ENCODE measurements at places on chromosomes 11 and 22. TPM values are rescaled to one million over a fixed set of nuclear protein-coding genes. Genes with fewer than 3 reads are reported as not detected.

Gene KCNJ11
- total RNA-seq: not detected

GRCh38 chr11:62560566-62561103, 13.1 kb downstream of the EEF1G start:
- DNase-seq: no peak
- no peak overlapping the region for H3K4me3 ChIP-seq
- H3K27me3 ChIP-seq: no peaks in the 10 kb centered on the region
- peaks cover 58% of the 10 kb centered on the region for H3K4me1 ChIP-seq

GRCh38 chr11:75482931-75483469, 42.7 kb downstream of the GDPD5 start:
- H3K4me3 ChIP-seq: no peak overlapping the region
- DNase-seq: no peak
- H3K36me3 ChIP-seq: no peaks in the 10 kb centered on the region
- H3K4me1 ChIP-seq: no peaks in the 10 kb centered on the region
- no peak overlapping the region for H3K27ac ChIP-seq

Gene PRG3
- not detected for total RNA-seq

- no peak for DNase-seq
- H3K27ac ChIP-seq: peak overlapping the region; percentile 79
- no peaks in the 10 kb centered on the region for H3K36me3 ChIP-seq
- no peaks in the 10 kb centered on the region for H3K27me3 ChIP-seq
These were observed 454 bp downstream of the TMEM218 start for GRCh38 chr11:125111001-125111342.

DNA sequence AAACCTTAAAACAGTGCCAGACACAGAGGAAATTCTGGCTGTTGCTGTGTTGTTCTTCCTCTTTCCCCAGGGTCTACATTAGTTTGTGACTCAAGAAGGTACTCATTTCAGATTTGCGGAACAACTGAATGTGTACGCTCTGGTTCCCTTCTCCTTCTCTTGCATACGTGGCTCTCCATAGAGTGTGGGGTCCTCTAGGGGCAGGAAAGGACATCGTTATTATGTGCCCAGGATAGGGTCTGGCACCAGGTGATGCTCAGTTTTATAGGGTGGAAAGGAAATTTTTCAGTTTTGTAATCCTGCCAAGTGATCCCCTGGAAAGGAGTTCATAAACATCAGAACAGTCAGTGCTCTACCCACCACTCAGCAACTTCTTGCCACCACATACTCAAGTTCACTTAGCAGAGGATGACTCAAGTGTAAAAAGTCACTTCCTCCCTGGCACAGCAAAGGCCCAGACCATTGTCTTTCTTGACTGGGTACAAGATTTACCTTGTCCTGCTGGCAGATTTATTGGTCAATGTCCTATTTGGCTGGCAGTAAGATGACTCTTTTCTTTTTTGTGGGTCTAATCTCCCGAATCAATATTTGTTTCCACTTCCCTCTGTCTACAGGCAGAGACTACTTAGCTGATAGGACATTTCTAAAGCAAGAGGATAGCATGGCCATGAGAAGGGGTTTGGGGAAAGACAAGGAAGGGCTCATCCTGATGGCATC, 246.0 kb upstream of the TENM4 start:
- H3K4me3 ChIP-seq: no peak overlapping the region
- DNase-seq: no peak
- H3K4me1 ChIP-seq: no peaks in the 10 kb centered on the region
- no peaks in the 10 kb centered on the region for H3K36me3 ChIP-seq
- H3K27me3 ChIP-seq: no peaks in the 10 kb centered on the region

DNA sequence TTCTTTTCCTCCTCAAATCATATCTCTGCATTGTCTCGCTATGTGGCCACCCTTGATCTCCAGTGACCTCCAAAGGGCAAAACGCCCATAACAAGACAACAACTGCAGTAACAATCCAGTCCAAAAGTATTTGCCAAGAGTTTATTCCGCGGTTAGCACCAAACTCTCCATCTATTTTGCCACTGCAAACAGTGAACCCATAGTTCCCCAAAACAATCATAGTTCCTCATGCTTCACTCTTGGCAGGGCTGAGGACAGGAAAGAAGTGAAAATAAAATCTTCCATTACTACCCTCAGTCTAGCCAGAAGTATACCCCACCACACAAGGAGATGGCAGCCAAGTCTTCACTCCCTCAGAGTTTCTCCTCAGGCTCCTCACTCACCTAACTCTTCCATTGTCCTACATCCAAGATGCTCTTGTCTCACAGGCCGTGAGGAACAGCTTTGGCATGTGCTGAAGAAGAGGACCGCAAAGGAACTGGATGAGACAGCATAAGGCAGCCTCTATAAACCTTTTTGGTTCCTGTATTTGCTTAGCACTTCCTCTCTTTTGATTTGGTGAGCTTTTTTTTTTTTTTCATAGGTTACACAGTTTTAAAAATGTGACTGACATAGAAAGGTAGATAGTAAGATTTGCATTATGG, at the start of gene LPXN:
Gene LPXN (minus strand): TSS at position 480 of the 644 bp plus-strand sequence. CDS start 84 bp downstream, at position 396.
- peaks cover 54% of the 10 kb centered on the region for H3K4me1 ChIP-seq
- DNase-seq: no peak
- H3K36me3 ChIP-seq: no peaks in the 10 kb centered on the region
- H3K27ac ChIP-seq: peak within 1 kb of the TSS; percentile 100

- H3K36me3 ChIP-seq: no peaks in the 10 kb centered on the region
- H3K4me1 ChIP-seq: no peaks in the 10 kb centered on the region
- no peak overlapping the region for H3K4me3 ChIP-seq
- no peaks in the 10 kb centered on the region for H3K27me3 ChIP-seq
- DNase-seq: no peak
- no peak overlapping the region for H3K27ac ChIP-seq
These were observed 452.3 kb downstream of the RAB38 start for GRCh38 chr11:87722756-87723565.

- no peak overlapping the region for H3K4me3 ChIP-seq
- H3K36me3 ChIP-seq: no peaks in the 10 kb centered on the region
- H3K27me3 ChIP-seq: no peaks in the 10 kb centered on the region
- no peak for DNase-seq
- peaks cover 34% of the 10 kb centered on the region for H3K4me1 ChIP-seq
- H3K27ac ChIP-seq: peak overlapping the region; percentile 33
These were observed 4.2 kb downstream of the FIBP start for GRCh38 chr11:65883786-65884715.

Gene TMEM25
- total RNA-seq: 21.4 TPM

DNA sequence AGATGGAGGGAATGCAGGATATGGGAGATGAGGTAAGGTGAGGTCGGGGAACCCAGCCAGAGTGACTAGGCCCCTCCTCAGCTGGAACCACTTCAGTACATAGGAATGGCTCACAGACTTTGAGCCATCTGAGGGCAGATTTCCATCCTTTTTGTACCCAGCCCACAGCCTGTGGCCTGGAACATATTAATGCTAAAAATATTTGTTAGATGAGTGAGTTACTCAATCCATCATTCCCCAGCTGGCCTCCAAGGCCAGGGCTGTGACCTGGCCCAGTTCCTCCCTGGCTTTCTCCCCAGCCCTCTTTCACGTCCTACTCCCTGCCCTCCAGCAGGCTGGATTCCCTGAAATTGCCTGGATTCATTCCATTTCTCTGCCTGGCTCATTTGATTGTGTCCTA, 57.2 kb upstream of the PRDM11 start:
- peak overlapping the region; percentile 82 for H3K27ac ChIP-seq
- H3K36me3 ChIP-seq: no peaks in the 10 kb centered on the region
- DNase-seq: peak; percentile 96
- H3K4me3 ChIP-seq: no peak overlapping the region
- H3K27me3 ChIP-seq: no peaks in the 10 kb centered on the region

Gene SLC16A8
- total RNA-seq: 0.98 TPM

DNA sequence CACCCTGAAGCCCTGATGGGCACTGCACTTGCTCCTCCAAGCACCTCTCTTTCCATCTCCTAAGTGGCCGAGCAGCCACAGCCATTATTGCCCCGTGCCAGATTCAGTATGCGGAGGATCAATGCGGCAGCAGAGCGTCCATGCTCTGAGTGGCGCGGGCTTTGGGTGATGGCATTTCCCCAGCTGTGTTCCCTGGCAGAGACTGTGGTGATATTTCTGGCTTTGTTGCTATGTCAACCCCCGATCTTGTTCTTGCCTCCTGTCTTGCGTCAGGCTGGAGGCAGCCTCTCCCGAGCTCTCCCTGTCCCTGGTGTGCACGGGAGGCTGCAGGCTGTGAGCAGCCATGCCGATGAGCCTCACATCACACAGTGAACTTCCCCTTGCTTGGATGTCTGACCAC, 1018.6 kb downstream of the TBC1D22A start:
- DNase-seq: peak; percentile 62
- H3K36me3 ChIP-seq: no peaks in the 10 kb centered on the region

DNA sequence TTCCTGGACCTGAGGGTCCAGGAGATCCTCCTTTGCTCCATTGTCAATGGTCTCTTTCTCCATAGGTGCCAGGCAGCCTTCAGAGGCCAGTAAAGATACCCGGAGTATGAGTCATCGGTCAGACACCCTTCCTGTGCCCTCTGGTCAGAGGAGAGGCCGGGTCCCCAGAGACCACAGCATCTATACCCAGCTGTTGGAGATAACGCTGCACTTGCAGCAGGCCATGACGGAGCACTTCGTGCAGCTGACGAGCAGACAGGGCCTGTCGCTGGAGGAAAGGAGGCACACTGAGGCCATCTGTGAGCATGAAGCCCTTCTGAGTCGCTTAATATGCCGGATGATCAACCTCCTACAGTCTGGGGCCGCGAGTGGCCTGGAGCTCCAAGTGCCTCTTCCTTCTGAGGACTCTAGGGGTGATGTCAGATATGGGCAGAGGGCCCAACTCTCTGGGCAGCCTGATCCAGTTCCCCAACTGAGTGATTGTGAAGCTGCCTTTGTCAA, at the start of gene ACCSL:
Gene ACCSL (plus strand): TSS at position 51 of the 501 bp plus-strand sequence. CDS start 56 bp downstream, at position 107.
- no peaks in the 10 kb centered on the region for H3K27me3 ChIP-seq
- H3K27ac ChIP-seq: no peak within 1 kb of the TSS
- DNase-seq: peak; percentile 72
- no peak within 1 kb of the TSS for H3K4me3 ChIP-seq
- H3K4me1 ChIP-seq: no peaks in the 10 kb centered on the region

GRCh38 chr11:68749229-68750123, 1.8 kb downstream of the TESMIN start:
- H3K36me3 ChIP-seq: no peaks in the 10 kb centered on the region
- H3K4me3 ChIP-seq: no peak overlapping the region
- no peaks in the 10 kb centered on the region for H3K27me3 ChIP-seq
- peaks cover 12% of the 10 kb centered on the region for H3K4me1 ChIP-seq
- no peak overlapping the region for H3K27ac ChIP-seq

- peak overlapping the region; percentile 100 for H3K27ac ChIP-seq
- H3K4me1 ChIP-seq: peaks cover 58% of the 10 kb centered on the region
- DNase-seq: no peak
These were observed 1.9 kb upstream of the FKBP2 start for GRCh38 chr11:64238999-64239398.

DNA sequence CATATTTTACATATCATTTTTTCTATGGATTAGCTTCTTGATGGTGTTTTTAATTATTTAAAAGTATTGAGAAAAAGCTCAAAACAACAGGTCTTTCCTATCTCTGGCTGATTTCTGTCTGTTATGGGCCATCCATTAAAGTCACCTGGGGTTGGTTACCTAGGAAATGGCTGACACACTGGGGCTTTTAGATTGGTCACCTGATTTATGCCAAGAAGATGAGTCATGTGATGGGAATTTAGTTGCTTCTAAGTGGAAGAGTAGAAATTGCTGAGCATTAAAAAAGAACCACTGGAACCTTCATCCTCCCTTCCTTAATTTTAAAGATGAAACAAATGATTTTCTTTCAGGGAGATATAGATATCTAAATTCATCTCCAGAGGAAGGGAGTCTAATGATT, 48.8 kb upstream of the LARGE1 start:
- H3K36me3 ChIP-seq: no peaks in the 10 kb centered on the region
- H3K4me3 ChIP-seq: no peak overlapping the region
- H3K27me3 ChIP-seq: no peaks in the 10 kb centered on the region
- H3K27ac ChIP-seq: no peak overlapping the region

- no peak overlapping the region for H3K4me3 ChIP-seq
- H3K27me3 ChIP-seq: no peaks in the 10 kb centered on the region
- no peaks in the 10 kb centered on the region for H3K36me3 ChIP-seq
- H3K4me1 ChIP-seq: no peaks in the 10 kb centered on the region
- no peak overlapping the region for H3K27ac ChIP-seq
These were observed 127.4 kb upstream of the OPCML start for GRCh38 chr11:133659538-133660201.

DNA sequence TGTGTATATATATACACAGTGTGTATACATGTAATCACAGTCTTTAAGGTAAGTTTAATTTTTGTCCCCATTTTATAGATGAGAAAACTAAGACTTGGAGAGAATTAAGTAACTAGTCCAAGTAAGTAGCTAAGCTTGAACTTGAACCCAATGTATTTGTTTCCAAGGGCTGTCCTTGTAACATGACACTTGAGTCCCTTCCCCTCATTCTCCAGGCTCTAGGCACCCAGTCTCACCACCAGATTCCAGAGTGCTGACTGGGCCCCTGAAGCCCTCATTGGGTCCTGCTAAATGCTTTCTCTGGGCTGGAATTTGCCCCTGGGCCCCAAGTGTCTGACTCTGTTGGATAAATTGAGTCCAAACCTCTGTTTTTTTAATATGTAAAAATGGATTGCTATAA, 45.5 kb downstream of the ADM start:
- H3K27ac ChIP-seq: no peak overlapping the region
- H3K4me3 ChIP-seq: no peak overlapping the region
- H3K27me3 ChIP-seq: no peaks in the 10 kb centered on the region
- no peaks in the 10 kb centered on the region for H3K4me1 ChIP-seq
- no peak for DNase-seq

DNA sequence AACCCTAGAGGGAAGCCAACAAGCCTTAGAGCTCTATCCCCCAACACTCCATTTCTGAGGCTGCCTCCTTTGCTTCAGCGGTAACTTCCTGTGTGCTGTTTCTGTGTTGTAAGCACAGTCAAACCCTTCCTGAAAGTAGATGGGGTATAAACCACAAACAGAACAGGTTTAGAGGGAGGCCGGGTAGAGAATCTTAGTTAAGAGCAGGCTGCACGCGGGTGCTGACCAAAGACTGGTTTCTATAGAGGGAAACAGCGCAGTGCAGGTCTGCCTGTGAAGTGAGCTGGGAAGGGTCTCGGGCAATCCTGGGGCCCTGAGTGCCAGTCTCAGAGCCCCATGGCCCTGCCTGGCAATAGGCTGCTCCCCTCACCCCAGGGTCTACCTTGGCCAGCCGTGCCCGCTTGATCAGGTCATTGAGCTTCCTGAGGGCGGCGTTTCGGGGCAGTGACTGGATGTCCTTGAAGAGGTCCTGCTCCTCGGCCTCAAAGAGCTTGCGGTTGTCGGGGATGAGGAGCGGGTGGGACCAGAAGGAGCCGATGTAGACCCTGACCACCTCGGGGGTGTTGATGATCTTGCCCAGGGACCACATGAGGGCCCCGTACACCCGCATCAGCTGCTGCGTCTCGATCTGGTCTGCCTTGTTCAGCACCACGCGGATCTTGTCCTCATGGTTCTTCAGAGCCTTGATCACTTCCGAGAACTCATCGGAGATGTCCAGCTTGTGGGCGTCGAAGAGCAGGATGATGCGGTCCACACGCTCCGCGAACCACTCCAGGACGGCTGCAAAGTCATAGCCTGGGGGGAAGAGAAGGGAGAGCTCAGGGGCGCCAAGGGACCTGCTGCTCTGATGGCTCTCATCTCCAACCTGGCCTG, 15.3 kb upstream of the CDC42BPG start:
- H3K27ac ChIP-seq: peak overlapping the region; percentile 3
- no peaks in the 10 kb centered on the region for H3K27me3 ChIP-seq
- H3K4me3 ChIP-seq: no peak overlapping the region
- H3K4me1 ChIP-seq: peaks cover 61% of the 10 kb centered on the region
- no peak for DNase-seq
- no peaks in the 10 kb centered on the region for H3K36me3 ChIP-seq

Data from vagina (tissue), 2 donors.